Aorta (tissue), 5 donors: ENCODE measurements at places on chromosomes 16 and 17. TPM values are rescaled to one million over a fixed set of nuclear protein-coding genes. Genes with fewer than 3 reads are reported as not detected.

DNA sequence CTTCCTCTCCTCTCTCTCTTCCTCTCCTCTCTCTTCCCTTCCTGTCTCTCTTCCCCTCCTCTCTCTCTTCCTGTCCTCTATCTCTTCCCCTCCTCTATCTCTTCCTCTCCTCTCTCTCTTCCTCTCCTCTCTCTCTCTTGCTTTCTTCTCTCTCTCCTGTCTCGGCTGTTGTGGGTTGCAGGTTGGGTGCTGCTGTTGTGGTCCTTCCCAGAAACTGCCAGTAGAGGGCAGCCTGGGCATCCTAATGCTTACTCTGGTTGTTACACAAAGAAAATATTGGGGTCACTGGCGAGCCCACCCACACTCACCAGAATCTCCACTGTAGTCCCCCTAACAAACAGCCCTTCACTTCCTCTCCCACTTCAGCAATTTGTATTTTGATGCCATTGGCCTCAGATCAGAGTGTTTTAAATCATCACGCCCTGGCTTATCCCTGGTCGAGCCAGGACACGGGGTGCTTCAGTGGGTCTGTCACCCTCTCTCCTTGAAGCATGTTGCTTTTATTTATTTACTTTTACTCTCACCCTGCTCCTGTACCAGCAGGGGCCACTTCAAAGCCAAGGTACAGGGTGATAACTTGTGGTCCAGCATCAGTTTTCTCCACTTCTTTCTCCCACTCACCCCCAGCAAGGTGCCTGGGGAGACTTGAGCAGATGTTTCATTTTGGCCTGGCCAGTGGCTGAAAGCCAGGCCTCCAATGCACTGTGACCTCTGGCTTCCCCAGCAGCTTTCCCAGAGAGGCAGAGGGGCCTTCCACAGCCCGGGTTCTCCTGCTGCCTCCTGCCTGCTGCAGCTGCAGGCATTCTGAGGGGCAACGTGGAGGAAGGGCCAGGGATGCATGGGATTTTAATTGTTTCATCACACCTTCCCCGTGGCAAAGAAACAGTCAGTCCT, 4.7 kb upstream of the MMP15 start:
- no peaks in the 10 kb centered on the region for H3K36me3 ChIP-seq
- no peaks in the 10 kb centered on the region for H3K4me1 ChIP-seq

Gene ETV4
- polyA plus RNA-seq: 5.8 TPM

Gene MAP2K6
- 4.3 TPM for polyA plus RNA-seq

DNA sequence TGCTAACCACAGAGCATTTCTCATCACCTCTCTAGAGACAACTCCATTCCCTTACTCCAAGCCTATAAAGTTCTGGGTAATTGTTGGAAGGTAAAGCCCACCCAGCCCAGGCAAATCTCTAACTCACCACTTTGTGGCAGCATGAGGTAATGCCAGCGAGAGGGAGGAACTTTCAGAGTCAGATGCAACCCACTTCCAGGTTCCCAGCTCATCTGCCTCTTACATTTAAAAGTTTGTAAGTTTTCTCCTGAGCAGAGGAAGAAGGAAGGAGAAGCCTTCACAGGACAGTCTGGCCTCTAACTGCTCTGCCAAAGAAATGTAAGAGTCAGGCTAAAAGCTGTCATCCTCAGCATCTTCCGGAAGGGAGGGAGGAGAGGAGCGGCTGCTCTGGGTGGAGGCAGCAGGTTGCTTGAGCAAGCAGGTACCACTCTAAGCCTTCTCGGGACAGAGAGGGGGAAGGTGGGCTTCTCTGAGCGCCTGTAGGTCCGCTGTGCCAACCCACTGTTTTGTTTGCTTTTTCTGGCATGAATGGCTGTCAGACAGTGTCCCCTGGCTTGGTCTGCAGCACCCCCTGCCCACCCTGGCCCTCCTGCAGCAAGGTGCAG, 1.0 kb downstream of the ZNF319 start:
- no peak for DNase-seq
- H3K4me3 ChIP-seq: peak overlapping the region; percentile 87
- no peak overlapping the region for H3K27ac ChIP-seq
- no peaks in the 10 kb centered on the region for H3K27me3 ChIP-seq
- H3K36me3 ChIP-seq: no peaks in the 10 kb centered on the region

DNA sequence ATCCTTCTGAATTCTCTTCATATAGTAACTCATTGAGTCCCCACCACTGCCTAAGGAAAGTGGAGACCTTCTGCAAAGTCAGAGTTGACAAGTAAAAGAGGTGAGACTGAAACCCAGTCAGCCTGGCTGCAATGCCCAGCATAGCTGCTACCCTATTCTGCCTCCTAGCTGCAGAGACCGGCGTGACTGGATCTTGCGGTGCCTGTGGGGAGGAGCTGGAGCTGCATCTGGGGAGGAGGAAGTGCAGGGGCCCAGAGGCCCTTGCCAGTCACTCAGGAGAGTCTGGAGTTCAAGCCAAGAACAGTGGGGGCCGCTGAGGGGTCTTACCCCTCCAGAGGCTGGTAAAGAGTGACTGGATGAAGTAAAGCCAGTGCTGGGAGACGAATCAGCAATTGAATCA, 35.0 kb upstream of the ZNF423 start:
- no peaks in the 10 kb centered on the region for H3K4me1 ChIP-seq
- no peaks in the 10 kb centered on the region for H3K27me3 ChIP-seq
- no peak overlapping the region for H3K4me3 ChIP-seq
- no peak overlapping the region for H3K27ac ChIP-seq
- H3K36me3 ChIP-seq: no peaks in the 10 kb centered on the region

DNA sequence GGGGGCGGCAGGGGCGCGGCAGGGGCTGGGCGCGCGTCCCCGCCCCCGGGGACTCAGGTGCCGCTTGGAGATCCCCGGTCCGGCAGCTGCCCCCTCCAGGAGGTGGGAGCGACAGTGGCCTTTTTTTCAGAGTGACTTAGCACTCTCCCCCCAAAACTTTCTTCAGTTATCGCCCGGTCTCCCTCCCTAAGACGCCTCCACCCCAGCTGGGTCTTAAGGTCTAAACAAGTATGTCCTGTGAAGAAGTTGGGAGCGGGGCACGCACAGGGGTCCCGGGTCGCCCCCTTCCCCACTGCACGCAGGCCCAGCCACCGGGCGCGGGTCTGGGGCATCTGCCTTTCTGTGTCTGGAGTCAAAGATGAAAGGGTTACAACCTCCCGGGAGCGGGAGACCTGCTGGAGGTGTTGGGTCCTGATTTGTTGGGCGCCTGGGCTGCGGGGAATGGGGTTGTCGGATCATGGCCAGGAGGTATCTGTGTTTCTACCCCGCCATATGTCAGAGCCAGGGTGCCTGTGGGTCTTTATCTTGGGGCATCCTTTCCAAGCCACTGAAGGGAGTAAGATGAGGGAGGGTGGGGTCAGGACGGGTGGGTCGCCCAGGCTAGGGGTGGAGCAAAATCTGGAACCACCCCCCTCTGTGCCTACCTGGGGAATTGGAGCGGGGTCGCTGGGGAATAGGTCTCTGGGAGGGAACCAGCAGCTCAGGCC, 757 bp downstream of the FMNL1 start:
- H3K27me3 ChIP-seq: no peaks in the 10 kb centered on the region
- DNase-seq: no peak
- peak overlapping the region; percentile 30 for H3K4me3 ChIP-seq
- H3K36me3 ChIP-seq: no peaks in the 10 kb centered on the region

Gene CYBA
- 99.0 TPM for polyA plus RNA-seq

- no peak for DNase-seq
- H3K27me3 ChIP-seq: no peaks in the 10 kb centered on the region
- no peaks in the 10 kb centered on the region for H3K36me3 ChIP-seq
These were observed 93.5 kb downstream of the CDYL2 start for GRCh38 chr16:80710918-80711317.

Gene XYLT2
- polyA plus RNA-seq: 19.3 TPM

Gene CMTM2
- not detected for polyA plus RNA-seq

Gene ALOX15B
- 2.0 TPM for polyA plus RNA-seq

- no peak overlapping the region for H3K27ac ChIP-seq
- H3K4me1 ChIP-seq: no peaks in the 10 kb centered on the region
- no peaks in the 10 kb centered on the region for H3K27me3 ChIP-seq
- DNase-seq: no peak
- no peaks in the 10 kb centered on the region for H3K36me3 ChIP-seq
- no peak overlapping the region for H3K4me3 ChIP-seq
These were observed 146.3 kb upstream of the NOG start for GRCh38 chr17:56447171-56447570.

- no peak overlapping the region for H3K4me3 ChIP-seq
- no peak overlapping the region for H3K27ac ChIP-seq
- no peaks in the 10 kb centered on the region for H3K27me3 ChIP-seq
- DNase-seq: peak; percentile 34
These were observed 6.7 kb upstream of the KRT14 start for GRCh38 chr17:41593306-41593981.

DNA sequence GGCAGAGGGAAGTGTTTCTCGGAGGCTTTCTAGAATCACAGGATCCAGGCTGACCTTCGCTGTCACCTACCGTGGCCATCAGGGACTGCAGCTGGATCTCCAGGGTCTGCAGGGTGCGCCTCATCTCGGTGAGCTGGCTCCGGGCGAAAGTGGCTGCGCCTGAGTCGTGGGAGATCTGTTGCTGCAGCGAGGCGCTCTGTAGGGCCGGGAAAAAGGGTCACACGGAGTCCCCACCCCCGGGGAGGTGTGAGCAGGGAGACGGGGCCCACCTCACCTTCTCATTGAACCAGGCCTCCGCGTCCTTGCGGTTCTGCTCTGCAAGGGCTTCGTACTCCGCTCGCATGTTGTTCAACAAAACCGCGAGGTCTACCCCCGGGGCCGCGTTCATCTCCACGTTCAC, 2.9 kb downstream of the KRT28 start:
- no peaks in the 10 kb centered on the region for H3K27me3 ChIP-seq
- no peaks in the 10 kb centered on the region for H3K36me3 ChIP-seq
- DNase-seq: no peak
- no peak overlapping the region for H3K4me3 ChIP-seq
- H3K27ac ChIP-seq: no peak overlapping the region
- H3K4me1 ChIP-seq: no peaks in the 10 kb centered on the region

- H3K4me3 ChIP-seq: no peak overlapping the region
- no peaks in the 10 kb centered on the region for H3K36me3 ChIP-seq
- no peak overlapping the region for H3K27ac ChIP-seq
- DNase-seq: no peak
- no peaks in the 10 kb centered on the region for H3K4me1 ChIP-seq
- no peaks in the 10 kb centered on the region for H3K27me3 ChIP-seq
These were observed 22.1 kb downstream of the NOS2 start for GRCh38 chr17:27778183-27778582.

- no peak overlapping the region for H3K4me3 ChIP-seq
- peak; percentile 68 for DNase-seq
- H3K4me1 ChIP-seq: no peaks in the 10 kb centered on the region
- no peaks in the 10 kb centered on the region for H3K36me3 ChIP-seq
- H3K27me3 ChIP-seq: no peaks in the 10 kb centered on the region
These were observed 21.1 kb downstream of the KNOP1 start for GRCh38 chr16:19696961-19697360.

Gene PRDM7
- polyA plus RNA-seq: not detected

Gene OR2C1
- polyA plus RNA-seq: not detected

- no peaks in the 10 kb centered on the region for H3K27me3 ChIP-seq
- no peaks in the 10 kb centered on the region for H3K4me1 ChIP-seq
- H3K36me3 ChIP-seq: peaks cover 3% of the 10 kb centered on the region
- DNase-seq: no peak
- no peak overlapping the region for H3K27ac ChIP-seq
- H3K4me3 ChIP-seq: no peak overlapping the region
These were observed 29.0 kb upstream of the CLEC18B start for GRCh38 chr16:74450236-74450635.

Gene ENPP7
- 10.9 TPM for polyA plus RNA-seq

DNA sequence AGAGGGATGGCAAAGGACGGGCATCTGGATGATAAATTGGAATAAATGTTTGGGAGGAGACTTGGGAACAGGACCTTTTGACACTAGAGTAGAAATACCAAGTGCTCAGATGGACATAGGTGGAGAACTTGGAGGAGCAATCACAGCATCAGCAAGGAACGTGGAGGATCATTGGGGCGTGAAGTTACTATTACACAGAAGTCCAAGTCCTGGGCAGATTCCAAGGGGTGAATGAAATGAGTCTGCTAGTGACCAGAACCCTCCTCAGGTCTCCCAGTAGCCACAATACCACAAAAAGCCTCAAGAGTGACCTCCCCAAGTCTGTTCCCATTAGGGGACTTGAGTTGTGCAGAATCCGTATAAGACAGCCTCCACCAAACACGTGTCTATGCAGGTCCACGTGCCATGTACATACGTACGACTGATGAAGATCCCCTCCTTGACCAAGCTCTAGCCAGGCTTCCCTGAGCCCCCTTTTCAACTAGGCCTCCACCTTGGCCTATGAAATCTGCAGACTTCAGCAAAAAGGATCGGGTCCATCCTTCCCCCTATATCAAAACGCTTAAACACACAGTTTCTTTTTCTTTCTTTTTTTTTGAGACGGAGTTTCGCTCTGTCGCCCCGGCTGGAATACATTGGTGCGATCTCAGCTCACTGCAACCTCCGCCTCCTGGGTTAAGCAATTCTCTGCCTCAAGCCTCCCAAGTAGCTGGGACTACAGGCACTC, 2.2 kb downstream of the C17orf67 start:
- no peaks in the 10 kb centered on the region for H3K36me3 ChIP-seq
- H3K27me3 ChIP-seq: no peaks in the 10 kb centered on the region
- no peaks in the 10 kb centered on the region for H3K4me1 ChIP-seq
- no peak overlapping the region for H3K4me3 ChIP-seq
- DNase-seq: no peak

Gene FASN
- 4.3 TPM for polyA plus RNA-seq

DNA sequence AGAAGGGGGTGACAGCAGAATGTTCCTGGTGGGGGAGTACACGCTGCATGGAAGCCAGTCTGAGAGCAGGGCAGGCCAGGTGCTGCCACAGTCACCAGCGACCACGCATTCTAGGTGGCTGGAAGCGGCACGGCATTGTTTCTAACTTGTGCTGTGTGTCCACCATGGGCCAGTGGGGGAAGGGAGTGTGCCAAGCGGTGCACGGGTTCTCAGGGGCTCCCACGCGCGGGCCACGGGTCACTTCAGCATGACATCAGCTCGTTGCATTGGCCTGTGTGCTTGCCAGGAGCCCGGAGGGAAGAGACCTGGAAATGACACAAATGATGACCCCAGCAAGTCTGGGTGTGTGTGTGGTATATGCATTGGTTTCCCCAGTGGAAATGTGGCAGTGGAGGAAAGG, 164.9 kb upstream of the PLCG2 start:
- no peak overlapping the region for H3K4me3 ChIP-seq
- no peak overlapping the region for H3K27ac ChIP-seq
- DNase-seq: no peak
- H3K27me3 ChIP-seq: no peaks in the 10 kb centered on the region
- H3K4me1 ChIP-seq: no peaks in the 10 kb centered on the region

- no peaks in the 10 kb centered on the region for H3K4me1 ChIP-seq
- no peaks in the 10 kb centered on the region for H3K36me3 ChIP-seq
- no peaks in the 10 kb centered on the region for H3K27me3 ChIP-seq
- H3K4me3 ChIP-seq: no peak overlapping the region
- no peak overlapping the region for H3K27ac ChIP-seq
These were observed 16.5 kb upstream of the ZC3H18 start for GRCh38 chr16:88553739-88554138.

DNA sequence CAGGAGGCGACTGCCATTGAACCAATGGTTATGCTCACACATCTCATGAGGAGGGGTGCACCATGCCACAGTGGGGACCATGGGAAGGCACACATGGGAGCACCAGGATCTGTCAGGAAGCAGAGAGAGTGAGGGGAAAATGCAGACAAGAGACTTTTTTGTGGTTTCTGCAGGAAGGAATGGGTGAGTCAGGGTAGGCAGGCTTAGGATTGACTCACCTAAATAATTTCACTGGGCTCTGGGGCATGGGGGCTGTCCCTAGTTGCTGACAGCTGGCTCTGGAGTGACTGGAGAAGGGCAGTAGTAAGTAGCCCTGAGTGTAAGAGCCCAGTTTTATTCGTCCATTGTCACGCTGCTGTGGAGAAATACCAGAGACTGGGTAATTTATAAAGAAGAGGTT, 202.4 kb downstream of the AXIN2 start:
- H3K36me3 ChIP-seq: no peaks in the 10 kb centered on the region
- peaks cover 5% of the 10 kb centered on the region for H3K27me3 ChIP-seq
- no peaks in the 10 kb centered on the region for H3K4me1 ChIP-seq
- no peak overlapping the region for H3K27ac ChIP-seq
